ENCODE measurements at places on chromosomes 6 and 20.

DNA sequence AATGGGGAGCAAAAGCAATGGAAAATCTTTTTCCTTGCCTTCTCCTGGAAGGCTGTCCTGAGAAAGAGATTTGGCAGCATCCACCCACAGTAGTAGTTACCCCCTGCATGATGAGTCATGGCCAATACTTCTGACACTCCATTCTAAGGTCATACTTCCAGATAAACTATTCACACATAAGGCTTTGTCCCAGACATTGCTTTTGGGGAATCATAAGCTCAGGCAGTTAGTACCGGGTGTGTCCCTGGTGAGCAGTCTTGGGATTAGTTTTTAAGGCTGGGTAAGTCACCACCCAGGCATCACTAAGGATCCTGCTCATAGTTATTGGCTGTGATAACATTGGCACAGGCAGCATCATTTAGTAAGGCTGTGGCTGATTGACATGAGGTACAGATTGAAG lies 160.6 kb upstream of the GGTLC1 start:
- DNase-seq: no peak

GRCh38 chr6:110662490-110663211 lies 152.6 kb downstream of the CDK19 start:
- no peak for DNase-seq

GRCh38 chr6:149387779-149388512 lies 12.1 kb upstream of the SUMO4 start:
- no peak for DNase-seq

DNA sequence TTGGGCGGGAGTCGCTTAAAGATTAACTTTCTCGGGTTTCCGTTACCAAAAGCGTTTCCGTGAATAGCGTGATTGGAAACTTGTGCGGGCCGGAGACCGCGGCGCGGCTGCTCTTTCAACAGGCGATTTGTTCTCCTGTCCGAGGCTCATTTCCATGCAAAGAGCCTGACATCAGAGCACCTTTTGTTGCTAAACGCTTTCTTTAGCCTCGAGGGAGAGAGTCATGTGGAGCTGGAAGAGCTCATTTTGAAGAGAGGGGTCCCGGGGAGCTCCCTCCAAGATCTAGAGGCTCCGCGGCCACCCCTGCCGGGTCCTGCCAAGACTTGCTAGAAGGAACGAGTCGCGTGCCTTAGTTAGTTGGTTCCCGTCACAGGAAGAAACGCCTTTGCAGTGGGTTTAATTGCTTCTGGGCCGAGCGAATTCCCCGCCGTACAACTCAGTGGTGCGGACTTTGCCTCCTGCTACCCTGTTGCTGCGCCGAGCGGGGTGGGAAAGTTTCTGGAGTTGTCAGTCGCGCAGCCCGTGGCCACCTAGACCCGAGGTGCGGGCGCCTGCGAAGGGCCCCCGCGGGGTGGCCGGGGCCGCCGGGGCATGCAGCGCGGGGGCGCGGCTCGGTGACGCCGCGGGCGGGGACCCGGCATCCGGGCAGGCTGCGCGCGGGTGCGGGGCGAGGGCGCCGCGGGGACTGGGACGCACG lies at the start of gene SASH1:
Gene SASH1 (plus strand): TSS at position 489 of the 697 bp plus-strand sequence. CDS start 230 bp downstream, outside the sequence.
- no peak for DNase-seq

GRCh38 chr6:43582911-43583310 lies 6.9 kb downstream of the POLH start:
- no peak for DNase-seq

- no peak for DNase-seq
Measured at GRCh38 chr20:37749218-37749617, 55.4 kb downstream of the CTNNBL1 start.

- DNase-seq: no peak
Measured at GRCh38 chr6:147855803-147856482, 347.5 kb downstream of the SAMD5 start.

DNA sequence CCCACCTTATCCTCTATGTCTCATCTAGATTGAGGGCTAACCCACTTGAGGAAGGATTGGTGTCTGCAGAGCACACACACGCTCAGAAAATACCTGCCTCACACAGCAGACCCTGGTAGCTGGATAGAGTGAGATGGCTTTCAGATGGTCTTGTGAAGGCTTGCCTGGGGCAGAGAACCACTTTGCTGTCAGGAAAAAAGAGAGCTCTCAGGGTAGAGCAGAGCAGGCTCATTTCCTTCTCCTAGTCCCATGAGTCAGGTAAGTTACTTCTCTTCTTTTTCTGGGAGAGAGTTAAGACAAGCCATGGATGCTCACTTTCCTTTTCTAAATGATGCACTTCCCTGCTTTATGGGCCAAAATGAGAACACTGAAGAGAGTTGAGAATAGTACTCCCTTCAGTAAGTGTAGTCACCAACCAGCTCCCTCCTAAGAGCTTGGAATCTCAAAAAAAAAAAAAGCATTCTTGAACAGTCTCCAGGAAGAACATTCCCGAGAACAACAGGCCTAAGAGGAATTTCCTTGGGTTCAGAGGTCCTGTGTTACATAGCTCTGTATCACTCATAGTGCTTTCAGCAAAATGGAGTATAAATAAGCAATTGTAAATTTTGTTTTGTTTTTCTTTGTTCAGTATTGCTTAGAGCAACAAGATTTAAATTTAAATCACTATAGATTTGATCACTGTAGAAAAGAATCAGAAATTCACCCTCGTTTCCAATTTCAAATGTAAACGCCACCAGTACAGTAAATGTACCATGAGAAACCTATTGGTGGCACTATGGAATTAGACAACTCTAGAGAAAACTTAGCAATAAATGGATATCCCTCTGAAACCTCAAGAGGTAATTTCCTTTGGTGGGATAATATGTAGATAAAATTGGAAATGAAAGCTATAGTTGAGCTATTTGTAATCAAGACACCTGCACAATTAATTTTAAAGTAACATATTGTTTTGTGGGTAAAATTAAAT lies 530.3 kb downstream of the RFPL4B start:
- no peak for DNase-seq

DNA sequence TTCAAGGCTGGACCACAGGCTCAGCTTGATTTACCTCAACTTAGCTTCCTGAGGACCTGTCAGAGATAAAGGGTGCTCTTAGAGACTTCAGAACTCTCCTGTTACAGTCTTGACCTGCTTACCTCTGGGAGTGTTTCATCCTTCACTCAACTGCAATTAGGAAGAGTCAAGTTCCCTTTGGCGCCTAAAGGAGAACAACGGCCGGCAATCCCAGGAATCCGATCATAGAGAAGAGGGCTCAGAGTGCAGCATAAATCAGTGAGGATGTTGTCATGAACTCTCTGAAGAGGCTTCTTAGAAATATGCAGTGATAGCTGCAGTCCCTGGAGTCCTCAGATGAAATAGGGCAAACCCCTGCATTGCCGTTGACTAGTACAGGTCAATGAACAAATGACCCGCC lies 36.4 kb downstream of the LYRM2 start:
- no peak for DNase-seq

DNA sequence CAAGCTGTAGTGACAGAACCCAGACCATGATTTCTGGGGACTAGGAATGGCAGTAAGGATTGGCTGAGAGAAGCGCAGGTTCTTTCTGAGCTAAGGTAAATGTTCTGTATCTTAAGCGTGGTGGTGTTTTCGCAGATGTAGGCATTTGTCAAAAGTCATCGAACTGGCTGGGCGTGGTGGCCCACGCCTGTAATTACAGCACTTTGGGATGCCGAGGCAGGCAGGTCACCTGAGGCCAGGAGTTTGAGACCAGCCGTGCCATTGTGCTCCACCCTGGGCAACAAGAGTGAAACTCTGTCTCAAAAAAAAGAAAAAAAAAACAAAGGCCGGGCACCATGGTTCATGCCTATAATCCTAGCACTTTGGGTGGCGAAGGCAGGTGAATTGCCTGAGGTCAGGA lies 40.7 kb upstream of the EYA2 start:
- DNase-seq: no peak

DNA sequence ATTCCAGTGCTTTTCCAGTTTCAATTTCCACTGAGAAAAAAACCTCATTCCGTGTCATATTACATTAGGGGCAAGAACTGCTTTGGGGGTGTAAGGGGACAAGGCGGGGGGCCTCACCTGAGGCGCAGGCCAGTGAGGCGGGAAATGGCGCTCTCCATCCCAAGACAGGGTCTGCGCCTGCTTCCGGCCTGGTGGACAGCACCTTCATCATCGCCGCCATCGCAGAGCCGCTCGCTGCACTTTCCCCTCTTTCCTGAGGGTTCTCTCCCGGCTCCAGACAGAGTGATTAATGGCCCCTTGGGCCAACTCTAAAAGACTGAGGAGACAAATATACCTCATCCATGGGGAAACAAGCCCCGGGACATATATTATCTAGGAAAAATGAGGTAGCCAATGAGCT lies 270.0 kb upstream of the SOX4 start:
- no peak for DNase-seq

- no peak for DNase-seq
Measured at GRCh38 chr6:34115403-34115795, 30.5 kb downstream of the GRM4 start.
